ENCODE measurements at places on chromosomes 7 and 10.

DNA sequence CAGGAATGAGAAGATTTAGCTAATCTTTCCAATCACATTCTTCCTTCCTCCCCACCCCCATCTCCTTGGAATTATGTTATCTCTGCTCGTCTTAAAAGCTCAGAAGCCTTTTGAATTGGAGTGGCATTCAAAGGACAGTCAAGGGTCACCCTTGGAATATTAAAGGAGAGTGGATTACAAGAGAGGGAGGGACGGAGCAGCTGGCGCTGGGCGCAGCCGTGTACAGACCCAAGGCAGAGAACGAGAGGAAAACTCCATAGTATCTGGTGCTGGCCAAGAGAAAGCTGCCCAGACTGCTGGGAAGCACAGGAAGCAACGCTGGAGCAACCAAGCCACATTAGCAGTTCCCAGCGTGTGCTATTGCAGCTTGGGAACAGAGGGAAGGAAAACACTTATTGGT is 95.7 kb downstream of the POU6F2 start:
- DNase-seq = no peak

GRCh38 chr7:140607441-140607989 is 33.1 kb downstream of the DENND2A start:
- DNase-seq = no peak

- no peak for DNase-seq
Observed at GRCh38 chr10:71368176-71368575, 28.5 kb upstream of the CDH23 start.

- no peak for DNase-seq
Observed at GRCh38 chr7:6553448-6554044, 2.3 kb upstream of the GRID2IP start.

DNA sequence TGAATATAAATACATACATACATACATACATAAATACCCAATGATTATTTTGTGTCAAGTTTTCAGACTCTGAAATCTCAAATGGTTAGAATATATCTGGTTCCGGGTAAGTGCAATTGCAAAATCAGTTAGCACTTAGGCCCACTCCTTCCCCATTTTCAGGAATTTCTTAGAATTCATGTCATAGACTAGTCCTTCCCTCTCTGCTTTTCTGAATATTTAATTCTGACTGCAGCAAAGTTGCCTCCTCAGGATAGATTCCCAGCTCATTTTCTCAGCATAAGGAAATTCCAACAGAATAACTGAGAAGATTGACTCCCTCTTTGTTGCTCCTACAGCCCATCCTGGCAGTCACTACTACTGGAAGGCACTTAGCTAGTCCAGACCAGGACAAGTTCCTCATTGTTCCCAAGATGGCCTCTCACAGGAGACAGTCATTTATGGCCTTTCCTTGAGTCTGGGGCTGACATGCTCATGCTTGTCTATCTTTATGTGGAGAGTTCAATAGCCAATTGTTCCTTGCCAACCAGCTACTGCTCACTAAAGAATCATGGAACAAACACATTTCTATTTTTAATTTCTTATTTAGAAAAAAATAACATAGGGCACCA is 142.9 kb upstream of the ITGB1 start:
- no peak for DNase-seq

- no peak for DNase-seq
Observed at GRCh38 chr10:98456043-98456570, 9.4 kb upstream of the HPS1 start.

GRCh38 chr10:124419635-124420034 is 912 bp upstream of the OAT start:
- no peak for DNase-seq

- DNase-seq = no peak
Observed at GRCh38 chr10:110618230-110618610, 25.9 kb upstream of the RBM20 start.

GRCh38 chr10:62414359-62414758 is 40.2 kb downstream of the ZNF365 start:
- no peak for DNase-seq

DNA sequence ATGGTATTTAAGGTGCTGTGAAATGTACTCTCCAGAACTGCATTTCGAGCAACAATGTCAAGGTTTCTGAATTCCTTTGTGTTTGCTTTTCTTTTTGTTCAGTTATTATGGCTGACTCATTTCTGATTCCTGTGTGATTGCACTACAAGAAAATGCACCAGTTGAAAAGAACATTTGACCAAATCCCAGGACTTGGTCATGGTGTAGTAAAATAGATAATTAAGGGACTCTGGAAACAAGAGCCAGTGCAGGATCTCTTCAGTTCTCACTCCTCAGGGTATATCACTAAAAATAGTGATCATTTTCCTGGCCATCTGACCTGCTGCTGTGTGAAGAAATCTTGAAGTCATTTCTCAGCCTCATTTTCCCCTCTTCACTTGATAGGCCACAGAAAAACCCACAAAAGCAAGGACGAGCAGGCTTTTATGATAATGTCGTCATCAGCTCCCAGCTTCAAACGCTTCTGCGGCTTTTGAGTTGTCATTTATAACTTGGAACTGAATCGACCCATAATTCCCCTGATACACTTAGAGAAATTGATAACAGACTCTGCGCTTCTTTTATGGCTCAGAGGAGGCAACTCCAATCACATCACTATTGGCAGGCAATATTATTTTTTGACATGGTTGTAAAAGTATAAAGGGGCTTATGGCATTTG is 274.7 kb downstream of the HDAC9 start:
- DNase-seq = no peak

DNA sequence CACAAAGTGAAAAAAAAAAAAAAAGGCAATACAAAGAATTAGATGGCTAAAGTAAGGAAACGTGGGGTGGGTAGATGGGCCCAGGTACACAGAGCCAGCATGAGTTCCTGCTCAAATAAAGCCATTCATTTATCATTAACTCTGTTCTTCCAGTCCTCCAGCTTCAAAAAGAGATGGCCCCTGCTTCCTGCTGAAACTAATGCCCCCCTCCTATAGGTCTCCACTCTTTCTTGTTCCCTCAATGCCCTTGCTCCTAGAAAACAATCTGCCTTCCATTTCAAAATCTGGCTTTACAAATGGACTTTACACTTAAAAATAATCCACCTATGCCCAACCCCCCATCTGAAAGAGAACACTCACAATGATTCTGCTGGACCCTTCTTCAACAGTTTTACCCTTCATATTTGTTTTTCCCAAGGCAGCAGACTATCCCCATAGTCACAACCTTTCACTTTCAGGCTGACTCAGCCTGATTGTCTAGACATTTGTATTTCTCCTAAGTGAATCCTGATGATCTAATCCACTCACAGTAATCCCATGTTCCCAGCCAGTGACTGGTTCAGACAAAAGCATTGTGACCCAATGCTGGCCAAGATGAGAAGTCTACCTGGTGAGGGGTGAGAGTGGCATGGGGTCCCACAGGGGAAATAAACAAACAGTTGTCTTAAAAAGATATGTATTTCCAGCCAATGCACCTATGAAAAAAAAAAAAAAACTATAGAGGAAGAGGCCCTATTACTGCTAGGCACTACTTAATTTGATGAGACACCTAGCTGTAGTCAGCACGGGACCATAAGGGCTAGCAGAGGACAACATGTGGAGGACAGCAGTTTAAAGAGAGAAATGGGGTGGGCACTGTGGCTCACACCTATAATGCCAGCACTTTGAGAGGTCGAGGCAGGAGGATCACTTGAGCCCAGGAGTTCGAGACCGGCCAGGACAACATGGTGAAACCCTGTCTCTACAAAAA is 74.6 kb upstream of the GRID1 start:
- DNase-seq = no peak

- no peak for DNase-seq
Observed at GRCh38 chr10:131346456-131346855, 34.9 kb upstream of the TCERG1L start.

DNA sequence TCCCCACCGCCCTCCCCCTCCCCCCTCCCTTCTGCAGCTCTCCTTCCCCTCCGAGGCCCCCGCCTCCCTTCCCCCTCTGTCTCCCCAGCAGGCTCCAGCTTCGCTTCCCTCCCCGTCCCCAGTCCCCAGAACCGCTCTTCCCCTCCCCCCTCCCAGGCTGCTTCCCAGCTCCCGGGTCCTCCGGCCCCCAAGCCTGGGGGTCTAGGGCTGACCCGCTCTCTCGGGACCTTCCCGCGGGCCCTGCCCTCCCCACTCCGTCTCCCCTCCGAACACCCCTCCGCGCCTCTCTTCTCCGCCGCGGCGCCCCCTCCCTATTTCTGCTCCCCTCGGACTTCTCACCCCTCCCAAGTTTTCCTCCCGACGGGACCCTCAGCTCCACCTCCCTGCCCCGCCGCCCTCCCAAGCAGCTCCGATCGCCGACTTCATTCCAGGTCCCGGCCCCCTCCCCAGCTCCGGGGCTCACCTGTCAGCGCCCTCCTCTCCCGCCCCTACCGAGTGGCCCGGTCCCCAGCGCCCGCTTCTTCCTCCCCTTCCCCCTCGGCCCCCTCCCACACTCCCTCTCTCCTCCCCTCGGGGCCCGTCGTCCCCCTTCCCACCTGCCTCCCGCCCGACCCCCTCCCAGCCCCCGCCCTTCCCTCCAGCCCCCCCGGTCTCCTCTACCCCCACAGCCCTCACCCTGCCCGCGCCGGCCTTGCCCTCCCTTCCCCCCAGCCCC is 990 bp downstream of the ZNF467 start:
- DNase-seq = no peak

- no peak for DNase-seq
Observed at GRCh38 chr10:95260909-95261552, 29.8 kb downstream of the PDLIM1 start.

DNA sequence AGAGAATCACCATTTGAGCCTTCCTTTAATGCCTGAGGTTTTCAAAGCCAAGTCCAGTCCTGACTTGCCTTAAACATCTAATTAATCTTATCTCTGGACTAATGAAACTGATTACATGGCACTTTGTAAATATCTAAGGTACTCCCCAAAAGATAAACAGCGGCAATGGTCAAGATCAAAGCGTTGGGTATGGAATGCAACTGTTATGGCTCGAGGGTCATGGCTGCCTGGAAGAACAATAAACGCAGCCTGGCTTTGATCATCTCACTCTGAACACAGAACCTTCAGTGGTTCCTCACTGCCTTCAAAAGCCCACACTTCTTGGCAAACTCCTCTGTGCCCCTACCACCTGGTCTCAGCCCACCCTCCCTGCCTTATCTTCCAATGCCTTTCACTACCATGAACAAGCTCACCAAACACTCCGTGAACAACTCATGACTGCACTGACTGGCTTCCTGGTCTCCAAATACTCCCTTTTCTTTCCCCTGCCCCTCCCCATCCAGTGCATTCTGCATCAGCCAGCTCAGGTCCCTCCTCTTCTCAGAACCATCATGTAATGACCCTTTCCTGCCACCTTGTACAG is 150.2 kb upstream of the NFE2L3 start:
- DNase-seq = no peak

DNA sequence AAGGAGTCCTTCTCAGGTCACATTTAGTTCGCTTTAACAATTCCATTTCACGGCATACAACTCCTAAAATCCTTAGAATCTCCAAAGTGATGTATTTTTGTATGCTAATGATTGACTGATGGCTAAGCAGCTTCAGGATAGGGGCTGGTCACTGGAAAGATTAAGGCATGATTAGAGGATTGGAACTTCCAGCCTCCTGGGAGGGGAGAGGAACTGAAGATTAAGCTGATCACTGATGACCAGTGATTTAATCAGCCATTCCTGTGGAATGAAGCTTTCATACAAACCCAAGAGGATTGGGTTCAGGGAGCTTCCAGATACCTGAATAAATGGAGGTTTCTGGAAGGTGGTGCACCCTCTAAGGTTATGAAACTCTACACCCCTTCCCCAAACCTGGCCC is 123.9 kb upstream of the CDK13 start:
- no peak for DNase-seq

DNA sequence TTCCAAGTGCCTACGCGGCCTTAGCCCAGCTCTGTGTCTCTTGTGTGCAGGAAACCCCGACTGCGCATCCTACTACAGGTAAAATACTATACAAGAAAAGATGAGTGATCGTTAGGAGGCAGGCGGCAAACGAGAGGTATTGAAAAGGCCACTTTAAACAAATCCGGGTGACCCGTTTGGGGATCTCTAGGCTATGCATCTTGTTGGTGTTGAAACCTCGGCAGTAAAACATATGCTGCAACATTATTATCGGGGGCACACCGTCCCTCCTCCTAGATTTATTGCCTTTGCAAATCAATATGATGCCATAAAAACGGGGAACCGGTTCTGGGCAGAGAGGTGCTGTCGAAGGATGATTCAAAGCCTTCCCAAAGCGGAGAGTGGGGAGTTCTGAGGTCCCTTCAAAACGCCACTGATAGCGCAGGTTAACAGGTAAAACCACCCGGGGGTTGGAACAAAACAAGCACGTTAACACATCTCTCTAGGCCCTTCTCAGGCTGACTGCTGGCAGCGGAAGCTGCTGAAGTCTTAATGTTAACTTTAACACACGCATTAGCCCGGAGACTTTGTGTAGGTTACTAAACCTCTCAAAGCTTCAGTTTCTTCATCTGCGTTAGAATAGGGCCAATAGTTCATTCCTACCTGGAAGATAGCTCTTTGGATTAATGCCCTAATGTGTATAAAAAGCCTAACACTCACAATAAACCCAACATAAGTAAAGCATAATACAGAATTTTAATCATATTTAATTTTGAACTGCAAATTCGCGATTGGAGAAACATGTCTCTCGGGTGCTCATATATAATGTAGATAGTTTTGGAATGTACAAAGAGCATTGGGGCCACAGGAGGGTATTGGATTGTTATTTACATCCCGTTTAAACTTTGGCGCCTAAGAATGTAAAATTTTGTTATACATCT is 2.6 kb upstream of the TBX20 start:
- DNase-seq = no peak

All from activated T-helper 1 cell treated with anti-CD3 and anti-CD28 coated beads, Interleukin-2, amount 50 U/mL, for 16 hours (primary cell).